ENCODE measurements at places on chromosomes 5 and 9. TPM values are rescaled to one million over a fixed set of nuclear protein-coding genes. Genes with fewer than 3 reads are reported as not detected.

The LIFR gene
- total RNA-seq, result 3.7 TPM

The ADGRV1 gene
- total RNA-seq, result not detected

The CTXN3 gene
- total RNA-seq, result not detected

DNA sequence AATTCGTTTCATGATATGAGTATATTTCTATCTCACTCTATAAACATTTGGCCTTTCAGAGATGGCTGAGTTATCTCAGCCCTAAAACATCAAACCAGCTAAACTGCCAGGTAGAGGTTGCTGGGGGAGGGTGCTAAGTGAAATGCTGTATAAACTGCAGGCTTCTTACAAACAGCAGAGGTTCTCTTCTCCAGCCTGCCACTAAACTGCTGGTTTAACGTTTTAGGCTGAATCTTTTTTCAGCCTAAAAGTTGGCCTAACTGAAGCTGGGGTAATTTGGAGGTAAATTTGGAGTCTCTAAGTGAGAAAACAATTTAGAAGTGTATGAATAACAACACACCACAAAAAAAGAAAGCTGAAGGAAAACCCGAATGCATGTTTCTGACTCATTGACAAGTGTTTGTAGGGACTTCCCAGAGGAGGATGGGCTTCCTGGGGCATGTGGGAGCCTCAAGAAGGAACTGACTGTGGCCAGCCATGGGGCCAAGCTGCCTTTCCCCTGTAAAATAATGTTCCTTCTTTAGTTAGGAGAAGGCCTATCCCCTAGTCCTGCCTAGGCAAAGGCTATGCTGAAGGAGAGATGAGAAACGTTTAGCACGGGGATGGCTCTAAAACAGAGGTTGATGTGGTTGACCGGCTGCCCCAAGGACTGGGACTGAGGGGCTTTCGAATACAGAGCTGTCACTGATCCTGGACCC is 44.3 kb downstream of the SLC28A3 start:
- H3K27me3 ChIP-seq, result no peaks in the 10 kb centered on the region
- DNase-seq, result peak; percentile 55
- peaks cover 17% of the 10 kb centered on the region for H3K4me1 ChIP-seq

GRCh38 chr9:84218322-84218721 is 122.2 kb downstream of the SLC28A3 start:
- no peaks in the 10 kb centered on the region for H3K27me3 ChIP-seq
- H3K36me3 ChIP-seq, result peaks cover 6% of the 10 kb centered on the region
- H3K27ac ChIP-seq, result no peak overlapping the region
- DNase-seq, result no peak

The SPATA31A3 gene
- total RNA-seq, result not detected

DNA sequence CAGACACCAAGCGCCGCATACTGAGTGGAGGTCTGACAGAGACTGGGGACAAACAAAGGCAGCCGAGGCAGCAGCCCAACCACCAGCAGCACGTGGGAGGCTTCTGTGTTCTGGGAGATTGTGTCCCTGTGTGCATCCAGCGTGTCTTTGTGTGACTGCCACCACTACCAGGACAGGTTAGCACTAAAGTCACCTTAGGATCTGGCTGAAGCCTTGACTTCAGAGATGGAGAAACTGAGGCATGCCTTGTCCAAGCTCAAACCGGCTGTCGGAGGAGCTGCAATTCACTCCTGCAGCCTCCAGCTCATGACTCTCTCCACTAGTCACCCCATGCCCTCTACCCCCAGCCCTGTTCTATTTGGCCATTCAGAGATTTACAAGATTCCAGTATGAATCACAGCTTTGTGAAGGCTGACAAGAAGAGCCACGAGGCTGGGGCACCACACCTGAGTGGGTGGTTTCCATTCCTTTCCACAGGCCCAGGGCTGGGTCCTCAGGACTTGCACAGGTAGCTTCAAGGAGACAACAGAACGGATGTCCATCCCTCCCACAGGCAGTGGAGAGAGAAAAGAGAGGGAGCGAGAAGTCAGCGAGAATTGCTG is 69.3 kb downstream of the SHB start:
- no peaks in the 10 kb centered on the region for H3K27me3 ChIP-seq
- peak overlapping the region; percentile 73 for H3K27ac ChIP-seq
- peak overlapping the region; percentile 2 for H3K4me3 ChIP-seq
- H3K4me1 ChIP-seq, result peaks cover 35% of the 10 kb centered on the region

DNA sequence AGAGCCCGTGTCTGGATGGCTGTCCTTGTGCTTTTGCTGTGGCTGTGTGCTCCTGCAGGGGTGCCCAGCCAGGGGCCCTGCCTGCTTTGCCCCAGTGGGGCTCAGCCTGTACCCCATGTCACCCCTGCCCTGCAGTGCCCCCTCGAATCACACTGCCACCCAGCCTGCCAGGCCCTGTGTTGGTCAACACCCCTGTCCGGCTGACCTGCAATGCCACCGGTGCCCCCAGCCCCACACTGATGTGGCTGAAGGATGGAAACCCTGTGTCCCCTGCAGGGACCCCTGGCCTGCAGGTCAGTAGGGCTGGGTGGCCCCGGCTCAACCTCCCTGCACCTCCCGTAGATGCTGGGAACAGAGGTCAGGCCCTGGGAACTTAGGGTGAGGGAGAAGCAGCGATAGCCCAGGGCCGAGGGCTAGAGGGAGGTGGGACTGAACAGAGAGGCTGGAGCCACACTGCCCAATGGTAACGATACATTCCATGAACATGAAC is 82.8 kb upstream of the ASS1 start:
- DNase-seq, result no peak
- H3K4me1 ChIP-seq, result peaks cover 5% of the 10 kb centered on the region
- no peak overlapping the region for H3K27ac ChIP-seq
- no peak overlapping the region for H3K4me3 ChIP-seq
- no peaks in the 10 kb centered on the region for H3K36me3 ChIP-seq
- peaks cover 24% of the 10 kb centered on the region for H3K27me3 ChIP-seq

DNA sequence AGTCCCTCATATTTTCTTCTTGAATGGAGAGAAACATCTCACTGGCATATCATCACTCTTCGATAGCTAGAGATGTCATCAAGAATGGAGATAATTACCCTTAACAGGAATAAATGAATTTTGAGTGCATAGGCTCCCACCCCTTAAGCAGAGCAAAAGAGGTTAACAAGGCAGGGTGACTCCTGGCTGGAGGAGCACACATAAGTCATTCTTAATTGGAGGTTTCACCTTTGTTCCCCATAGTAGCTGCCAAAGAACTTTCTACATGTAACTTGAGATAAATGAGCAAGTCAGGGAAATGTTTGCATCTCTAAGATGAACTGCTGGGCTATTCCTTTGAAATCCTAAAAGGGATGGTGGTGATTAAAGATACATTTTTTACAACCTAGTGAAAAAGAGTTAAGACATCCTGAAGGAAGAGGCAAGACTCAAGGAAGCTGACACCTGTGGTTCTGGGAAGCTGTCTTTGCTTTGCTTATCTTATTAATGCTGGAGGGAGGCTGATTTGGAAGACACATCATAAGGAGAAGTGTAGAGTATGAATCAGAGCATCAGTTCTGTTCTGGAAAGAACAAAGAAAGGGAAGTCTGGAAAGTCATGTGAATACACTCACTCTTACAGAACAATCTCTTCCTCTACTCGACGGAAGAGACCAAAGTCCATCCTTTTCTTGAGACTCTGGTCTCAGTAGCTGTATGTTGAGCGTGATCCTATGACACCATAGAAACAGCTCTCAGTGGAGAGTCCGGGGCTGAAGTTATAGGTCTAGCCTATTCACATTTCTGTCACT is 326.3 kb downstream of the OSTF1 start:
- no peak for DNase-seq
- H3K4me3 ChIP-seq, result no peak overlapping the region
- no peak overlapping the region for H3K27ac ChIP-seq
- no peaks in the 10 kb centered on the region for H3K4me1 ChIP-seq

The PHYHD1 gene
- total RNA-seq, result 2.0 TPM

DNA sequence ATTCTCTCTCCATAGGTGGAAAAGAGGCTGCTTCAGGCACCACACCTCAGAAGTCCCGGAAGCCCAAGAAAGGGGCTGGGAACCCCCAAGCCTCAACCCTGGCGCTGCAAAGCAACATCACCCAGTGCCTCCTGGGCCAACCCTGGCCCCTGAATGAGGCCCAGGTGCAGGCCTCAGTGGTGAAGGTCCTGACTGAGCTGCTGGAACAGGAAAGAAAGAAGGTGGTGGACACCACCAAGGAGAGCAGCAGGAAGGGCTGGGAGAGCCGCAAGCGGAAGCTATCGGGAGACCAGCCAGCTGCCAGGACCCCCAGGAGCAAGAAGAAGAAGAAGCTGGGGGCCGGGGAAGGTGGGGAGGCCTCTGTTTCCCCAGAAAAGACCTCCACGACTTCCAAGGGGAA is 16.4 kb downstream of the CD74 start:
- no peak overlapping the region for H3K4me3 ChIP-seq
- no peak for DNase-seq
- H3K4me1 ChIP-seq, result no peaks in the 10 kb centered on the region
- no peak overlapping the region for H3K27ac ChIP-seq

DNA sequence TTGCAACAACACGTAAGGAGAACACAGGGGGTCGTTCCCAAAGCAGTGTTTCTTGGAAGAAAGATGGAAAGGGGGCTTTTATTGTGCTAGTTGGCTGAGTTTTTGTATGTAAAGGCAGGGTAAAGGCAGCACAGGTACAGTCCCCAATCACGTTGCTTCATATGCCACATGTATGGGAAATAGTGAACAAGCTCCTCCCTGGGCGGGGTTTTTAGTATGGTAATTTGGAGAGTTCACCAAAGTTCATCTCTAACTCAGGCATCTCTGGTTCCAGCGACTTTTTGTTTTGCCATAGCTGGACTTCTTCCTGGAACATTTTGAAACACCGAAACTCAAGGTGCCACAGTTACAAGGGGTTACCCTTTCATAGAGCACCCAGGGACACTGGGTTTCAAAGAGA is 133.9 kb downstream of the CAAP1 start:
- no peak for DNase-seq
- no peaks in the 10 kb centered on the region for H3K4me1 ChIP-seq
- no peak overlapping the region for H3K27ac ChIP-seq

GRCh38 chr9:37602817-37603216 is 10.4 kb upstream of the TOMM5 start:
- H3K27me3 ChIP-seq, result peaks cover 34% of the 10 kb centered on the region
- H3K36me3 ChIP-seq, result no peaks in the 10 kb centered on the region
- no peak overlapping the region for H3K27ac ChIP-seq
- H3K4me3 ChIP-seq, result no peak overlapping the region
- peak; percentile 86 for DNase-seq

The ELAVL2 gene
- 1.6 TPM for total RNA-seq

GRCh38 chr5:81247441-81247972 is 14.4 kb downstream of the CKMT2 start:
- no peak overlapping the region for H3K27ac ChIP-seq
- no peaks in the 10 kb centered on the region for H3K27me3 ChIP-seq
- H3K4me3 ChIP-seq, result no peak overlapping the region
- peaks cover 15% of the 10 kb centered on the region for H3K4me1 ChIP-seq

DNA sequence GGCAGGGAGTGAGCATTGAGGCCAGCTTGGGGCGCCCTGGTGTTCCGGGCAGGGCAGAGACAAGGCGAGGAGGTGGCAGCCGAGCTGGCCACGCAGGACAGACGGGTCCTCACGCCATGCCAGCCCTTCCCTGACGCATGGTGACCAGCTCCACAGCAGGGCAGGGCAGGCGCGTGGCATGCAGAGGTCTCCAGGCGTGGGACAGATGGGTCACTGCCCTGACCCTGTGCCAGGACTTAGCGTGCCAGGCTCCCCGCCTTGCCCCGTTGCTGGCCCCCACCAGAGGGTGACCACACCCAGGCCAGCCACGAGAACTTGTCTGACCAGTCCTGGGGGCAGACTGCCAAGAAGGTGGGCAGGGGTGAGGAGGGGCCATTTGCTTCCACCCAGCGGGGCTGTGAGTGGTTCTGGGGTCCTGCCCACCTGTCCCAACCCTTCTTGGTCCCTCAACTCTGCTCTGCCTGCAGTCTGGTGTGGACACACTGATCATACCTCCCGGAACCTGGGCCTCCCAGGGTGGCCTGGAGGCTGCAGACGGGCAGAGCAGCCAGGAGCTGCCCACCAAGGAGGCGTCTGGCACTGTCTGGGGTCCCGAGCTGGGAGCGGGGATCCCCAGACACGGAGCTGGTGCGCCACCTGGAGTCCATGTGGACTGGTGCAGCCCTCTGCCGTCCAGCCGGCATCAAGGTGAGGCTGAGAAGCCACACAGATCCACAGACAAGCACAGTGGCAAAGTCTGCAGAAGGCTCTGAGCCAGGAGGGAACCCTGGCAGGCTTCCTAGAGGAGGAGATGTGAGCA is at the start of gene RNF224:
Gene RNF224, plus strand, starts transcription at position 449 of the 799 bp plus-strand sequence. CDS start 834 bp downstream, outside the sequence.
- H3K4me1 ChIP-seq, result peaks cover 15% of the 10 kb centered on the region
- H3K36me3 ChIP-seq, result no peaks in the 10 kb centered on the region
- no peaks in the 10 kb centered on the region for H3K27me3 ChIP-seq
- peak within 1 kb of the TSS; percentile 40 for H3K4me3 ChIP-seq
- H3K27ac ChIP-seq, result peak within 1 kb of the TSS; percentile 73
- peak; percentile 84 for DNase-seq

DNA sequence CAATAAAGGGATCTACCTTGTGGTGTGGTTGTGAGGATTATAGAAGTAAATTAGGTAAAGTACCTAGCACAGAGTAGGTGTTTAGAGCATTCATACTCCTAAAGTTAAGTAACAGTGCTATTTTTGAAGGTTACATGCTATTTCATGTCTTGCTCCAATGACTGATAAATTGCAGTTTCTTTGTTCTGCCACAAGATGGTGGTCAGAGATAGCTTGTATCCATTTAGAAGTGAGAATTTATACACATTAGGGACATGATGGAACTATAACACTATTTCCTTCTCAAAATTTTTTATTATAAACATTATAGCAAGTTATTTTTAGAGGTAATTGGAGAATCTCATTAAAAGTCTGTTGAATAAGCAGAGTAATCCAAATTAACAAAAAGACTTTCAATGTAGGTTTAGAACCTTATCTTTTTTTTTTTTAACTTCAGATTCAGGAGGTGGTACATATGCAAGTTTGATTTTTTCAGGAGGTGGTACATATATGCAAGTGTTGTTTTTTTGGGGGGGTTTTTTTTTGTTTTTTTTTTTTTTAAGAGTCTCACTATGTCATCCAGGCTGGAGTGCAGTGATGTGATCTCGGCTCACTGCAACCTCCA is 17.1 kb downstream of the MTREX start:
- DNase-seq, result peak; percentile 53
- peaks cover 48% of the 10 kb centered on the region for H3K36me3 ChIP-seq
- H3K27ac ChIP-seq, result no peak overlapping the region
- no peaks in the 10 kb centered on the region for H3K4me1 ChIP-seq

- no peak overlapping the region for H3K4me3 ChIP-seq
- H3K27ac ChIP-seq, result no peak overlapping the region
- no peak for DNase-seq
- H3K36me3 ChIP-seq, result no peaks in the 10 kb centered on the region
Observed at GRCh38 chr5:106254784-106255183, 1416.0 kb downstream of the EFNA5 start.
